ENCODE measurements at places on chromosomes 7 and 10.
A peak's percentile ranks its signal among the peaks of the same experiment; 100 is the strongest.

- DNase-seq, result peak; percentile 84
Measured at GRCh38 chr10:104809288-104810090, 168.4 kb downstream of the SORCS3 start.

- no peak for DNase-seq
Measured at GRCh38 chr10:16761300-16761699, 55.9 kb downstream of the RSU1 start.

DNA sequence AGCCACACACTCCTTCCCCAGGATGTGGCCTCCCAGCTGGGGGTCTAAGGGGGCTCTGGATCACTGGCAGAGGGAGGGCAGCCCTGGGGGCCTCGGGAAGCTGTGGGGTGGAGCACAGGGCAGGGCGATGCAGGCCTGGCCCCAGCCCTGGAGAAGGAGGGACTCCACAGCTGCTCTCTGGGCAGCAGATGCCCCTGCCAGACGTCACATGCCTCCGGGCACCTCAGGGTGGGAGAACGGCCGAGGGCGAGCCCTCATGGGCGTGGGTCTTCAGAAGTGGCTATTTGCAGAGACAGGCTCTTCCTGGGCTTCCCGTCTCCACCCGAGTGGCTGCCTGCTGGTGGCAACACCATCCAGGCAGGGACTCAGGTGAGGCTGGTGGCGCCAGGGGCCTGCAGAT is 16.0 kb upstream of the ADGRA1 start:
- DNase-seq, result no peak

DNA sequence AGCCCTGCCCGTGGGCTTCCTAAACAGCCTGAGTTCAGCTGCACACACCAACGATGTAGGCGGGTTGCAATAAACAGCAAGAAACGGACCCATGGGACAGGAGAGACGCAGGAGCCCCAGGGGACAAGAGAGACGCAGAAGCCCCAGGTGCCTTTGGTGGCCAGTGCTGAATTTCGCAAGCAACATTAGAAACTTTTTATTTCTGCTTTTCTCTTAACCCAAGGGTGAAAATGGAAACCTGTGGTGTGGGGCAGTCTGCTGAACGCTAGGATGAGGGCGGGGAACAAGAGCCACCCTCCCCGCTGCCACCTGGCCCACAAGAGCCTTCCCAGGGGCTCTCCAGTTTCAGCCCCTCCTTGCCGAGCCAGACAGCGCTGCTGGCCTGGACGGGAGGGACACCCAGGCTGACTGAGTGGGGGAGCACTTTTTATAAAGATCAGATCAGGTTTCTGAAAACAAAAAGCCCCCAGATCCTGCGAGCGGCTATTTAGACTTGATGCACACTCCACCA is 20.0 kb upstream of the GPR146 start:
- DNase-seq, result no peak

- DNase-seq, result no peak
Measured at GRCh38 chr7:137717045-137717444, 129.7 kb downstream of the DGKI start.

DNA sequence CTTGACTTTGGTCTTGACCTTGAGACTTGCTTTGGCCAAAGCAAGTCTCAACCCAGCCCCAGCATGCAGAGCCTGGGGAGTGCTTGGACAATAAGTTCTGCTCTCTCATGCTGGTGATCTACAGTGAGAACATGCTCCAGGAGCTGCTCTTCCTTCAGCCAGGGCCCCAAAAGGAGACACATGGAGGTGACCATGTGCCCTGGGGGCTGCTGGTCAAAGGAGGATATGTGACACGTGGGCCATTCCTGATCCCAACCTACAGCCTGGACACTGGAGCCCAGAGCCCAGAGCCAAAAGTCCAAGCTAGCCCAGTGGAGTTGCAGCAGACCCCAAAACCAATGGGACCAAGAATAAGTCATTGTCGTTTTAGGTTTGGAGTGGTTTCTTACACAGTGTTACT is 78.2 kb upstream of the CHST15 start:
- no peak for DNase-seq

DNA sequence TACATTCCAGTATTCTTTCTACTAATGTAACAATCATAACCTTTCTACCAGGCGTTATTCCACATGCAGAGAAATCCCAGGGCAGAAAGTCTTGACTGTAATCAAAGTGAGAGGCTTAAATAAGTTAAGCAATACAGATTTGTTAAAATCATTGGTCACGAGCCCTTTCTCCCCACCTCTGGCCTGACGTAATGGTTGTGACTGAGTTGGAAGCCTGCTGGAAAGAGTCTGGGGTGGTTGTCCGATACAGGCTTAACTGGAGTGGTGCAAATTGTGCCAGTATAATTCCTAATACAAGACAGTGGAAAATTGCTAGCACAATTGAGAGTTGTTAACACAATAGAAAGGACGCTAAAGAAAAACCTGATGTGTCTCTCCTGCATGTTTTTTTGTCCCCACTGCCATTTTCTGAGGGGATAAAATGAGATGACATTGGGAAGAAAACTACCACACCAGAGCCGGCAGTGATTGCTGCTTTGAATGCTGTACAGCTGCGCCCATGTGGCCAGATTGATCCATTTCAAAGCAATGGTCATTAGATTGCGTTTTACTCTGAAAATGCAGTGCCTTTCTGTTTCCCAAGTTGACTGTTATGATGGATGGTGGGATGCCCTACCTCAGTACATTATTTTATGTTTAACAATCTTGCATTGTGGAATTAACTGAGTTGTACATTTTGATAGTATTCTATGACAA is 190.8 kb downstream of the POU6F2 start:
- no peak for DNase-seq

- no peak for DNase-seq
Measured at GRCh38 chr10:62588116-62588515, 213.9 kb downstream of the ZNF365 start.

DNA sequence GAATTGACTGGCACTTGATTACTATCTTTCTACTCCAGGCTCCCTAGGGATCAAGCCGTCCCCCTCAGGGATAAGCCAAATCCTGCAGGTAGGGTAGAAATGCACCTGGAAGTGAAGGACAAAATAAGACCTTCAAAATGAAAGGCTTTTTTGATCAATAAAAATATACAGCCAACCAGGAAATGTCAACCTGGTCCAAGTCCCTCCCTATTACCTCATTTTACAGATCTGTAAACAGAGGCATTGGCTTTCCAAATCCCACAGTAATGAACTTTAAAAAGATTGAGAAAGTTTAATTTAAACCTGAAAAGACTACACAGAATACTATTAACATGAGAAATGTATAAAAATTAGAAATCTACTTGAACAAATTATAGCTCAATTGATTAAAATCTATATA is 53.7 kb downstream of the UPF2 start:
- no peak for DNase-seq

DNA sequence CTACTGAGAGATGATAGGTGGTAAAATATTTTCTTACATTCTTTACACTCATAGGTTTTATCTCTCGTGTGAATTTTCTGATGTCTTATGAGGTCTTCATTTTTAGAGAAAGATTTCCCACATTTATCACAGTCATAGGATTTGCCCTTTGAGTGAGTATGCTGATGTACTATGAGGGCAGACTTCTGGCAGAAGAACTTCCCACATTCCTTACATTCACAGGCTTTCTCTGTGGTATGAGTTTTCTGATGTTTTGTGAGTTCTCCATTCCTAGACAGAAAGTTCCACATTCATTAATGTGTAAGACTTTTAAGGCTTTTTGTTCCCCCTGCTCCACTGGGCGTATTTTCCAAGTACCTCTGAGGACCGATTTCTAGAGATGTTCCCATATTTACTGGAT is 23.5 kb downstream of the ZNF25 start:
- no peak for DNase-seq

DNA sequence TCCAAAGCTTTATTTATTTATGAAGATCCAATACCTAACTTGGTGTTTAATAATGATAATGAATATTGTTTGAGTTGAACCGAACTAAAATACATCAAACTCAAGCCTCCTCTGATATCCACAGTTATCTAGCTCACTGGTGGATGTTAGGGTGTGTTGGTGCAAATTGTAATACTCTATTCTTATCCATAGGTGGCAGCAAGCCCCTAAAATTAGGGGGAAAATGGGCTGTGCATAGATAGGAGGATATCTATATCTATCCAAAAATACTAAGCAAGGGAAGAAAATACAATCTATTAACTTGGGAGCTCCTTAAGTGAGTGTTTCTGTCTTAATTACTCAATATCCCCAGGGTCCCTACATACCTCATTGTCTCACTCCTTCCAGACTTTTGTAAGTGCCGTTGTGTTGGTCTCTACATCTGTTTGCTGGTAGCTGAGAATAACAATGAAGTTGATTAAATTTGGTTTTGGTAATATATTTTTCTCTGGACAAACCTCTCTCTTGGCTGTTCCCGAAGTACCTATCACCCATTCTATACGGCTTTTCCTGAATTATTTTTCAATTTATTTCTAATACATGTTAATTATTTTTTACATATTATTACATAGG is 55.0 kb upstream of the VWDE start:
- DNase-seq, result no peak

DNA sequence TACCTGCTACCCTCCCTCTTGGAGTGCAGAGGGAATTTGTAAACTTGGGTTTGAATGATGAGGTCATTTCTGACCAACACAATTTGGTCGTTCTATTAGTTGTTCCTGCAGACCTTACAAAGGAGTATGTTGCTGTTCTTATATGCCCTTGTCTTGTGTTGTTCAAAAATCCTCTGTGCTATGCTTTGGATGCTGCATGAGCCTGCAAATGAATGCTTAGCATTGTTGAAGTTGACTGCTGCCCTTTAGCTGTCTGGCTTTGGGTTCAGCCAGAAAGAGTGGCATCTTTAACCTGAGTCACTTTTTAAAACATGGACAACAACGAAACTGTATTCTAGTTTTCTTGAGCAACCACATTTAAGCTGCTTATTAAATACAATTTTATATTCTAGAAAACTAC is 80.3 kb downstream of the SND1 start:
- DNase-seq, result no peak

- DNase-seq, result no peak
Measured at GRCh38 chr10:131896403-131896802, 4.4 kb upstream of the PPP2R2D start.

- DNase-seq, result no peak
Measured at GRCh38 chr7:1910081-1910685, 240.1 kb downstream of the ELFN1 start.

DNA sequence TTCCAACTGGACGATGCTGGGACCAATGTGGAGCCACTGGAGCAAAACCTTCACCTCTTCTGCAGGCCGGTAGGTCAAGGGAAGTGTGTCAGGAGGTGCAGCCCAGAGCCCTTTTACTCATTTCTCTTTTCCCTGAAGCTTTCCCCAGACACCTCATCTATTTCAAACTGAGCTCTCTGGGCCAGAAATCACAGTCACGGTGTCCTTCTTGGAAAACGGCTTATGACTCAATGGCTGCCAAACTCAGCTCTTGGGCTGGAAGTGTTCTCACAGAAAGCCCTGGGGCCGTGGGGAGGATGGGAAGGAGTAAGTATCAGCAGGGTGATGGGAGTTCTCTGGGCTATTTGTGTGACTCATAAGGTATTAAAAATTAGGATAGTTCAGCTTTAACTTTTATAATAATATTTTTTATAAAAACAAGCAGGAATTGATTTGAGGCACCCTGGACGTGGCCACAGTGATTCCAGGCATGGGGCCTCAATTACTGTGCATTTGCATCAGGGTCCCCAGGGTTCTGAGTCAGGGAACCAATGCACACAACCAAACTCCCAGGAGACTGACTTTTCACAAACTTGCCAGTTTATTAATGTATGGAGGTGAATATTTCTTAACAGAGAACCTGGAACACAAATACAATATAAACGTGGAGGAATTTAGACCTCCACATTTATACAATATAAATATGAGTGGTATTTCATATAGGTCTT is 187.4 kb upstream of the TMEM72 start:
- no peak for DNase-seq

- no peak for DNase-seq
Measured at GRCh38 chr7:65475734-65476319, 102.2 kb downstream of the ZNF92 start.

- DNase-seq, result peak; percentile 7
Measured at GRCh38 chr7:79182283-79182682, 271.2 kb downstream of the MAGI2 start.

GRCh38 chr7:6589151-6589828 is 531 bp upstream of the INTS15 start:
- DNase-seq, result no peak

- no peak for DNase-seq
Measured at GRCh38 chr10:48520184-48520506, 84.7 kb downstream of the ARHGAP22 start.

DNA sequence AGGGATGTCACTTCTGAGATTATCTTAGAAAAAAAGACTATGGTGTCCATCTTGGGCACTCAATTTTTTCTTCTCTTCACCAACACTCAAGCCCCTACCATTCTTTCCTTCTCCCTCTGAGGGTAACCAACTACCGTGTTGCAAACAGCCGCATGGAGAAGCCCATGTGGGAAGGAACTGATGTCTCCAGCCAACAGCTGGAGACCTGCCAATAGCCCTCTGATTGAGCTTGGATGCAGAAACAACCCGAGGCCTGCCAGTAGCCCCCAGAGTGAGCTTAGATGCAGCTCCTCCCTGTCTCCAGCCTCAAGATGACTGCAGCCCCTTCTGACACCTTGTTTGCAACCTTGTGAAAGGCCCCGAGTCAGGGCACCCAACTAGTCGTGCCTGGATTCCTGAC is 36.4 kb upstream of the CHCHD3 start:
- no peak for DNase-seq

- DNase-seq, result no peak
Measured at GRCh38 chr7:116380025-116380424, 119.5 kb upstream of the CAV2 start.

- DNase-seq, result peak; percentile 63
Measured at GRCh38 chr7:129438839-129439651, 4.8 kb downstream of the STRIP2 start.

Data from epithelial cell of proximal tubule (primary cell).